ENCODE measurements at places on chromosomes 4 and X.

DNA sequence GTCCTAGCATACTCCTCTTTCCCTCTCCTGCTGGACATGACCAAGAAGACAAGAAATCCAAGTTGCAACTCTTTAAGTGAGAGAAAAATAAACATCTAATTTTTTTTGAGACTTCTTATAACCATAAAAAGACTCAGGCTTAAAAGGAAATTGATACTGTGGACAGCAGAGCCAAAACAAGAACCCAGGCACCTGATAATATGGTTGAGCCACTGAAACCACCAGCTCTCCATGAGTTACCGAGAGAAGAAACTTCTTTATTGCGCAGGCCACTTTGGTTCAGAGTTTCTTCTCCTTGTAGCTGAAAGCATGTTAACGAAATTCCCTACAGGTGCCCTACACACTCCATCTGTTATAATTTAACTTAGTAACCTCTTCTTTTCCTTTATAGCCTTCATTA is 11.3 kb upstream of the SPCS3 start:
- no peak for DNase-seq

GRCh38 chr4:137735561-137736104 is 203.3 kb upstream of the PCDH18 start:
- no peak for DNase-seq

- DNase-seq, result no peak
These were observed 34.7 kb upstream of the SORCS2 start for GRCh38 chr4:7157666-7158065.

- DNase-seq, result no peak
These were observed 230.1 kb upstream of the ARSJ start for GRCh38 chr4:114209584-114209983.

- DNase-seq, result no peak
These were observed 169.9 kb downstream of the AASDH start for GRCh38 chr4:56217343-56217890.

DNA sequence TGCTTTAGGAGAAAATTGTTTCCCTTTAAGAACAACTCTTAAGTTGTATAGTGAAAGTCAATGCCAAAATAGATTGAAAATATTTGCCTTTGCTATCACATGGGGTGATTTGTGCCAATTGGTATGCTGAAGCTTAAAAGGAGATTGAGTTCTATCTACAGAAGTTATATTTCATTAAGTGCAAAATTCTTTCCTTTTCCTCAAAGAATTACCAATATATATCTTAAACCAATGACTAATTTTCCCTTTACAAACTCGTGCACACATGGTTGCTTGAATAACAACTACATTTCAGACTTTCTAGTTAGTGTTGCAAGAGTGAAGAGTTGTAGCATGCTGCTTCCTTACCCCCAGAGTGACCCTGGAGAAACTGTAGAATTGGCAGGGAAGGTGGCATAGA is 990.0 kb upstream of the PABPC4L start:
- DNase-seq, result no peak

- DNase-seq, result no peak
These were observed 106.8 kb downstream of the MBNL3 start for GRCh38 chrX:132382068-132382467.
